ENCODE measurements at places on chromosomes 2 and 18.

DNA sequence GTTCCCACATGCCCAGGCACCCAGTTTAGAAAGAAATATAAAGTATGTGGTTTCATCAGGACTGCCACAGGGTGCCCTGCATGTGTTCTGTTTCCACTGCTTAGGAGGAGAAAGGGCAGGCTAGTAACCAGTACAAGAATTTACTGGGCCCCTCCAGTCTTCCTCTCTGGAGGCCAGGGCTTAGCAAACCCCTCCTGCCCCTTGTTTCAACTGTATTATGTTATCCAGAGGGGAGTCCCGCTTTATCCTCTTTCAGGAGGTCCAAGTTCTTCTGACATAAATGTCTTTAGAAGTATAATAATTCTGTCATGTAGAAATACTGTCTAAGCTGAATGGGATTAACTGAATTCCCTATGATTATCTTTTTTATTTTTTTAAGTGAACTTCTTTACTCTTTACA lies 132.1 kb downstream of the WDSUB1 start:
- DNase-seq, result no peak

DNA sequence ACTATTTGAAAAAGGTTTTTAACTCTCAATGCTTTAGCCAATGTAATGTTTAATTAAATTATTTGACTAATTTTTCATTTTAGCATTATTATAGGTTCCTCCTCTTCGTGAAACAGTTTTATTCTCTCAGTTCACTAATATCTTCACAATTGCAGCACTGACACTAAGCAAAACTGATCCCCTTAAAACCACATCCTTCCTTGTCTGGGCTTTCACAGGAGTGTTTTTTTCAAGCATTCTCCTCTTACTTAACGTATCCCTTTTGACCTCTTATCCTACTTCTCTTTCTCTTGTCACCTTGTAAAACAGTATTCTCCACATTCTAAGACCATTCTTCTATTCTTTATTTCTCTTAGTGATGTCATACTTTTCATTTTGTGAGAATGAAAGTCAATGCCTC lies 112.8 kb downstream of the DSC3 start:
- no peak for DNase-seq

- no peak for DNase-seq
These were observed 42.7 kb downstream of the UBE2F start for GRCh38 chr2:238009563-238009962.

DNA sequence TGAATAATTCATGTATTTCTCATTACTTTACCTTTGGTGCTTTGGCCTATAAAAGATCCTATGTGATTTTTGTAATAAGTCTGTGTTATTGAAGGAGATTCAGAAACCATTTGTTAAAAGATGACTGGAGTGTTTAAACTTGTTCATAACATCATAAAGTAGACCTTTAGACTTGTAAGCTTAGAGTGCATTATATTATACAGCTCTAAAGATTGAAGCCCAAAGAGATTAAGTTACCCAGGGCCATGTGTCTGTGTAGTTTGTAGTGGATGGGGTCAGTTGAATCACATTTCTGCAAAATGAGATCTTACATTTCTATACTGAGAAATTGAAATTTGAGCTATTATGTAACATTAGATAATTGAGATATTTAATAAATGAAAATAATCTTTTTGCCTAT lies 60.2 kb upstream of the STON1 start:
- DNase-seq, result no peak

GRCh38 chr2:236843161-236843968 lies 242.3 kb upstream of the COPS8 start:
- DNase-seq, result no peak

- DNase-seq, result no peak
These were observed 56.2 kb upstream of the ROCK1 start for GRCh38 chr18:21167641-21168377.

GRCh38 chr2:225083276-225083675 lies 41.0 kb upstream of the DOCK10 start:
- DNase-seq, result no peak

- no peak for DNase-seq
These were observed 14.5 kb downstream of the KCNS3 start for GRCh38 chr2:17892770-17893534.

- DNase-seq, result no peak
These were observed 148.4 kb downstream of the DOCK10 start for GRCh38 chr2:224893848-224894247.

GRCh38 chr2:121480826-121481225 lies 49.9 kb upstream of the RNU4ATAC start:
- no peak for DNase-seq

- no peak for DNase-seq
These were observed 32.8 kb upstream of the IL1B start for GRCh38 chr2:112869258-112869842.

DNA sequence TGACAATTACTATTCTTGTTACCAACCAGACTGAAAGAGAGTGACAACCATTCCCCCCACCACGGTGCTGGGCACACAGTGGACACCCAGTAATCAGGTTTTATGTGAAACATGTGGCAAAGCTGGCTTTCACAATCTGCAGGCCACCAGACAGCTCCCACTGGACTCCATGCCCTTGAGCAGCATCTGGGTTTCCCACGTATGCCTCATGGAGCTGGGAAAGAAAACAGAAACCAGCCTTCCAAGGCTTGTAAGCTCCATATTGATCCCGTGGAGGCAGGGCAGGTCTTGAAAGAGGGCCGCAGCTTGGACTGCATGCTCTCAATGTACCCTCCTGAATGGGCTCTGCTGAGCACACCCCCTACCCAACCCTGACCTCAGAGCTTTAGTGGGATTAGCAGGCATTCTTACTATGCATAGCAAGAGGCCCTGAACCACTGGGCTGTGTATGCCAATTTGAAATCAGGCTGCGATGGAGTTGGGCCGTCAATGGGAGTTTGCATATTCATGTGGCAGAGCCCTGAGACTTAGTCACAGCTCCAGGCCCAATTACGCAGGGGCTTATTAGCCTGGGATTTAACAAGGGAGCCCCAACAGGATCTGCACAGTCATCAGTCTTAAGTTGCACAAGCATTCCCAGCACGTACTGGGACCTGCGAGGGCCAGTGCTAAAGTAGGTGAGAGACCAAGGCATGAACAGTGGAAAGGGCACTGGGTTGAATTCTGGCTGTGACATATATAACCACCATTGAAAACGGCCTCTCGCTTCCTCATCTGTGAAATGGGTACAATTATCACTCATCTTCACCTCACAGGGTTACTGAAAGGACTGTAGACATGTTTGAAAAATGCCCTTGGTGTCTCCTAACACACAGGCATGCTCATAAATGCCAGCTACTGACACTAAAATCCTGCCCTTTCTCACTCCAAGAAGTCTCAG lies 10.5 kb downstream of the C1QL2 start:
- DNase-seq, result no peak

GRCh38 chr2:54226260-54226659 lies 29.8 kb downstream of the TSPYL6 start:
- no peak for DNase-seq

DNA sequence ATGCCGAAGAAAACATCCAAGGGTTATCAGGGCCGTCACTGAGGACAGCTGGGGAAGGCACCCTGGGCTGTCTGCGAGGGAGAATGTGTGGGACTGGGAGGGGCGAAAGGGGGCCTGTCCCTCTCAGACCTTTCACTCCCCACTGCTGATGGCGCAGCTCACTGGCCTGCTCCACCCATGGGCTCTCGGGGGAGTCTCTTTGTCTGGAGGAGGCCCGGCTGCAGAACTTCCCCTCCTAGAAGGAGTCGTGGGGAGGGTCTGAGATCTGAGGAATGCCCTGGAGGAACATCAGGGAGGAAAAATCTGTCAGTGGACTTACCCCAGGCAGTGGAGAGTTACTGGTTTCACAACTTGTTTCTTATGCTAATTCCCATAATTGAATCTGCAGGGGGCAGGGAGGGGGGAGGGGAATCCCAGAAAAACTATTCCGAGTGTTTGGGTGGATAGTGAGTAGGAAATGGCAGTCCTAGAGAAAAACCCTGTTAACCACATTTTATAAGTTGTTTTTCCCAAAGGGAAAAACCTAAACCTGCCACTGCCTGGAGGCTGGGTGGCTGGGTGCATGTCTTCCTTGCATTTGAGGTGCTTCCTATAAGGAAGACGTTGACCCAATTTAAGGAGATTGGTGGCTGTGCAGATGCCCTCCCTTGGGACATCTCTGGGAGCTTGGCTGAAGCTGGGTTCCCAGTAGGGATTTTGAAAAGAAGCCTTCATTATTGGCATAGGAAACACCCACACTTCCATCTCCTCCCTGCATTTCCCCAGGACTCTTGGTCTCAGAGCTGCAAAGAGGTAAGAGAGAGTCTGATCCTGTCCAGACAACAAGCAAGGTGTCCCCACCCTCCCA lies 11.7 kb upstream of the SEMA4C start:
- DNase-seq, result no peak

- DNase-seq, result no peak
These were observed 313.3 kb downstream of the AGAP1 start for GRCh38 chr2:235806986-235807750.

DNA sequence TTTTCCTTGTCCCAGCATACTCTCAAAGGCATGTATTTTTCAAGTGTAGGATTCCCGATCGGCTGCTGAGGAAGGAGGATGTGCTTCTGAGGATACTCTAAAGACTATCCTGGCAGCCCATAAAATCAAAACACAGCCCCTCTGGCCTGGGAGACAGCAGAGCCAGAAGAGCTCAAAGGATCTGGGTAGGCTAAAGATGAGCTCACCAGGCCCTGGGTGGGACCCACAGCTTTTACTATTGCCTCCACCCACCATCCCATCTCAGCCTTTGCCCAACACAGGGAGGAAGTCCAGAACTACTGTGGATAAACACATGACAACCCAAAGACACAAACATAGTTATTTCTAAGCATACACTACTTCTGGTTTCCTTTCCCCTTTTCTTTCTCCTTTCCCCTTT lies 79.1 kb upstream of the ZFP36L2 start:
- DNase-seq, result no peak

DNA sequence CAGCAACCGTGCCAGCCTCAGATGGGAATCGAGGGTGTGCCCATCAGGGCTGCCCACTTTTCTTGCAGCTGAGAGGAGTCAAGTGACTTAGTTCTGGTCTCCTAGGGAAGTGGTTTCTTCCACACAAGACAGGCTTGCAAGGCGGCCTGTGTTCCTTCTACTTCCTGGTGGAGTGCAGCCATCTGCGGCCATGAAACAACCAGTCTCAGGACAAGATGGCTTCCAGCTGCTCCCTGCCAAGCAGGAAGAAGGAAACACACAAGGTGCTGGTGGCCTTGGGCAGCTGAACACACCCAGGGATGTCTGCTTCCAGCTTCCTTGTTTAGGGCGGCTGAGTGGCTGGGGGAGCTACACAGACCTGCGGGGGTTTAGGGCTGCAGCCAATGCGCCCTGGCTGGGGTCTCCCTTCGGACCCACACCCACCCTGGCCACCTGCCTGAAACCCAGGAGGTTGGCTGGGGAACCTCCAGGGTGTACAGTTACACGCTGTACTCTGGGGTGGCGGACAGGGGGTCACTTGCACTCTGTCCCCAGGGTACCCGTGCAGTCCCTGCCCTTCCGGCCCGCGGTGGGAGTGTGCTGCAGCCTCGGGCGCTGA lies 34.7 kb downstream of the PTPN18 start:
- DNase-seq, result no peak

DNA sequence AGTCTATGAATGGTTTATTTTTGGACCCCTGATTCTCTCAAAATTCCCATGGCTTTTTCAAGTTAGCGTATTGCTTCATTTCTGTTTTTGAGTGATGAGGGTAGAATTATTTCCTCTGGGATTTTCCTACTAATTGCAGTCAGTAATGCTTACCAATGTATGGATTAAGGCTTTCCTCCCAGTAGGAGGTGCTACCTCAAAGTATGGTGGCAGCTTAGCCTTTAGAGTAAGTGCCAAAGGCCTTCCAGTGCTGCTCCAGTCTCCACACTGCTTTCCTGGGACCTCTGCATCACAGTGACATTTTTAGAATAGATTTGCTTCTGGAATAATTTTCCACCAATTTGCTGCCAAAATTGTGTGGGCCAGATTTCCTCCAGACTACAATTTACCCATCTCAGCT lies 16.2 kb upstream of the SSB start:
- DNase-seq, result no peak

GRCh38 chr2:135743860-135744259 lies 2.2 kb downstream of the UBXN4 start:
- DNase-seq, result no peak

GRCh38 chr18:74277296-74277695 lies 14.5 kb downstream of the CYB5A start:
- no peak for DNase-seq

GRCh38 chr2:118807668-118808428 lies 39.6 kb downstream of the EN1 start:
- no peak for DNase-seq

DNA sequence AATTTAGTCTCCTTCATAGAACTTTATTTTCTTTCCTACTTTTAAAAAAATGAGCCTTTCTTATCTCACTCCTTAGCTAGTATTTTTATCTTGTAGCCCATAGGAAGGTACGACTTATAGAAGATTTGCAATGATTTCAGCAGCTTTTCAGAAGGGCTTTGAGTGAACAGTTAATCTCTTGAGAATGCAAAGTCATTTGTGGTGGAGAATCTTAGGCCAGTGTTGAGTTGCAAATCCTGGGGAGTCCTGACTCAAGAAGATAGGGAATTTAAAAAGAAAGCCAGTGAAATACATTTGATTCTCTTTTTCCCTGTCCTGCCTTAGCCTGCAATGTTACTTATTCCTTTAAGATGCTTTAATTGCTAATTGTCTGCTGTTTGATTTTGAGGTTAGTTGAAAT lies 33.6 kb downstream of the LYPD6 start:
- DNase-seq, result no peak

DNA sequence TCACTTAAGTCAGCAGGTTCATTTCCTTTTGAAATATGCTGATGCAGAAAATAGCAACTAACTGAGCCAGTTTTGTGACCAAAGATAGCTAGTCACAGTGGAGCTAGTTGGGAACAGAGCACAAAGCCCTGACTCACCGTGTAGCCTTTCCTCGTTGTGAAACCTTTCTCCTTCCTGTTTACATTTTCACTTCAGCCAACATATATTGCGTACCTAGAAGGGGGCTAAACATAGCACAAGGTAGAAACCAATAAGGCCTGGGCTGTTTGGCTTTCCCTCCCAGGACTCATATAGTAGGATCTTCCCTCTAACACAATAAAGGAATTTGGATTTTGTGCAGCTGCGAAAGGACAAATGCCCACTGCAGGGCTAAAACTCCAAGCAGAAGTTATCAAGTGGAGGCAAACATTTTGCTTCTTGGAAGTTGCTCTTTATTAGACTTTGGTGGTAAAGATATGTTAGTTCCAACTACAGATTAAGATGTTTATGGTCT lies 24.5 kb upstream of the LPIN2 start:
- no peak for DNase-seq

- no peak for DNase-seq
These were observed 24.4 kb downstream of the CAPN14 start for GRCh38 chr2:31192851-31193392.

DNA sequence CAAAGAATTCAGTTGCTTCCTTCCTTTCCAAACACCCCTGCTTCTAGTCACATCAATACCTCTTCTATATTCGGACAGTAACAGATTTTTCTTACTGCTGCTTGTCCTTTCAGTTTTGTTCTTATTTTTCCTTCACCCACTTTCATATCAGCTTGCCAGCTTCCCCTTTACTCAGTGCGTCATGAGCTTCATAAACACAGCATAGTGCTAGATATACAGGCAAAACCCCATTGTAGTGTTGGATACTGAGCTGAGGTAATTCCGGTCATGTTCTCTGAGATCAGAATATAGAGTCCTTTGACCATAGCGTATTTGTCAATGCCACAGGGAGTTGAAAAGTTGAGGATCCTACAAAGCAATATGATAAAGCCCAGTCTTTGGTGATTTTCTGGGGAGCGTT lies 2.4 kb downstream of the FARP2 start:
- DNase-seq, result no peak

All from stimulated activated CD4-positive, alpha-beta T cell treated with anti-CD3 and anti-CD28 coated beads, TNF-alpha, amount 100 ng/mL, for 48 hours (primary cell).